ENCODE measurements at places on chromosomes 3 and 15. TPM values are rescaled to one million over a fixed set of nuclear protein-coding genes. Genes with fewer than 3 reads are reported as not detected.

DNA sequence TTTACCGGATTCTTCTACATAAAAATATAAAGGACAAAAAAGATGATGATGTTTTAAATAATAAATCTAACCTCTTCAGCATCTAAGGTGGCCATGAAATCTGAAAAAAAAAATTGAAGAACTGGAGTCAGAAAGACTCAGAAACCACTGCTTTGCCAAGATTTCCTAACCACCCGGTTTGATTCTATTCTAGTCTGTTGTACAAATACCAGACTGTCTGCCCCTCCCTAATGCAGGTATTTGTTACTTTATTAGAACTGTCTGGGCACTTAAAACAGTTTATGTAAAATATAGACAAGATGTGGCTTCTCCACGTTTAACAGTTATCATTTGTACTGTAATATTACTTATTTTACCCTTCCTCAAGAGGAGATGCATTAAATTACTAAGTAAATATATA lies 48.8 kb downstream of the UACA start:
- no peak for DNase-seq
- no peaks in the 10 kb centered on the region for H3K36me3 ChIP-seq
- no peaks in the 10 kb centered on the region for H3K4me1 ChIP-seq
- peaks cover 3% of the 10 kb centered on the region for H3K27me3 ChIP-seq

Gene FAM107A
- total RNA-seq: not detected

DNA sequence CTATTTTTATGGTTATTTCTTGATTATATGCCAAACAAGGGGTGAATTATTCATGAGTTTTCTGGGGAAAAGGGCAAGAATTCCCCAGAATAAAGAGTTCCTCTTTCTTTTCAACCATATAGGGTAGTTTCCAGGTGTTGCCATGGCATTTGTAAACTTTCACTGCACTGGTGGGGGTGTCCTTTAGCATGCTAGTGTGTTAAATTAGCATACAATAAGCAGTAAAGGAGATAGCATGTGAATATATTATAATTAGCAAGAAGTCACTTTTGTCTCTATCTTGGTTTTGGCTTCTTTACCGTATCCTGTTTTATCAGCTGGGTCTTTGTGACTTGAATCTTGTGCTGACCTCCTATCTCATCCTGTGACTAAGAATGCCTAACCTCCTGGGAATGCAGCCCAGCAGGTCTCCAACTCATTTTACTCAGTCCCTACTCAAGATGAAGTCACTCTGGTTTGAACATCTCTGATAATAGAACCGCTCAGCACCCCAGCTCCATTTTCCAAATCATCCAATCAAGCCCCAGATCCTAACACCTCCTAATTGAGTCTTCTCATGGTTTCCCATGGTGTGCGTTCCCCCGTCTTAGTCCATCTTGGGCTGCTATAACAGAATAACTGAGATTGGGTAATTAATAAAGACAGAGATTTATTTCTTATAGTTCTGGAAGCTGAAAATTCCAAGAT lies 3.4 kb upstream of the SELENOT start:
- no peaks in the 10 kb centered on the region for H3K27me3 ChIP-seq
- no peak for DNase-seq
- H3K27ac ChIP-seq: no peak overlapping the region
- H3K4me3 ChIP-seq: no peak overlapping the region
- no peaks in the 10 kb centered on the region for H3K36me3 ChIP-seq

Gene RSRC1
- total RNA-seq: 29.9 TPM

Gene ZNF860
- total RNA-seq: not detected

Gene PLA2G4D
- not detected for total RNA-seq

DNA sequence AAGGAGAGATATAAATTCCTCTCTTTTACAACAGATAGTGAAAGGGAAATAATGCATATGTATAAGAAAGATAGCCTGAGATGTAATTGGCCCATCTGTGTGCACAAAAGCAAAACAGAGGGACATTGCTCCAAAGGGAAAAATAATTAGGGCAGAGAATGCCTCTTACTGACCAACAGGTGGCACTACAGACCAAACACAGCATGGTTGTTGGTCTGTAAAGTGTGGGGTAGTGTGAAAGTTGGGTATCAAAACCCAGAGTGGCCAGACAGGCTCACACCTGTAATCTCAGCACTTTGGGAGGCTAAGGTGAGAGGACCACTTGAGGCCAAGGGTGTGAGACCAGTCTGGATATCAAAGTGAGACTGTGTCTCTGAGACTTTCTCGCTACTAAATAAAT lies 4.5 kb upstream of the TLNRD1 start:
- no peak overlapping the region for H3K27ac ChIP-seq
- no peak overlapping the region for H3K4me3 ChIP-seq
- H3K4me1 ChIP-seq: peaks cover 22% of the 10 kb centered on the region
- no peaks in the 10 kb centered on the region for H3K27me3 ChIP-seq

Measured in T-cell (primary cell).